Aorta (tissue), 5 donors: ENCODE measurements at places on chromosomes 4 and X. TPM values are rescaled to one million over a fixed set of nuclear protein-coding genes. Genes with fewer than 3 reads are reported as not detected.

GRCh38 chr4:20086067-20086798 lies 165.5 kb upstream of the SLIT2 start:
- no peaks in the 10 kb centered on the region for H3K4me1 ChIP-seq
- no peak for DNase-seq
- no peaks in the 10 kb centered on the region for H3K36me3 ChIP-seq
- H3K4me3 ChIP-seq = no peak overlapping the region

GRCh38 chr4:18321956-18322530 lies 300.5 kb upstream of the LCORL start:
- H3K27ac ChIP-seq = no peak overlapping the region
- no peaks in the 10 kb centered on the region for H3K4me1 ChIP-seq
- H3K36me3 ChIP-seq = no peaks in the 10 kb centered on the region
- no peaks in the 10 kb centered on the region for H3K27me3 ChIP-seq

DNA sequence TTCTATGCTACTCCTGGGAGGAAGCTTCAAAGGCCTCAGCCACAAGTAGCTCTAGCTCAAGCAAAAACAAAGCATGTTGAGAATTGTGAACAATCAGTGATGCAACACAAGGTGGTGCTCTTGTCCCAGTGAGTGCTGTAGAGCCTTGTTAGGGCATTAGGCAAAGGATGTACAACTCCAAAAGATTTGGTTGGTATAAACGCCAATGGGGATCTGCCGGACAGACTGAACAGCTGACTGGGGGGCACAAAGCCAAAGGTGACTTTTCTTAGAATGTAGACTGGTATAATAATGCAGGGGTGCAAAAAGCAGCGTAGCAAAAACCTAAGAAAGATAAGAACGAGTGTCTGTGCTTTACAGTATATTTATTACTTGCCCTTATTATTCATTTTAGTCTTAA lies 62.6 kb upstream of the ALB start:
- no peaks in the 10 kb centered on the region for H3K4me1 ChIP-seq
- no peaks in the 10 kb centered on the region for H3K27me3 ChIP-seq
- DNase-seq = no peak
- H3K4me3 ChIP-seq = no peak overlapping the region

- H3K4me3 ChIP-seq = no peak overlapping the region
- H3K27me3 ChIP-seq = no peaks in the 10 kb centered on the region
- H3K27ac ChIP-seq = no peak overlapping the region
- DNase-seq = no peak
Measured at GRCh38 chrX:107968623-107969022, 13.5 kb downstream of the TEX13B start.

DNA sequence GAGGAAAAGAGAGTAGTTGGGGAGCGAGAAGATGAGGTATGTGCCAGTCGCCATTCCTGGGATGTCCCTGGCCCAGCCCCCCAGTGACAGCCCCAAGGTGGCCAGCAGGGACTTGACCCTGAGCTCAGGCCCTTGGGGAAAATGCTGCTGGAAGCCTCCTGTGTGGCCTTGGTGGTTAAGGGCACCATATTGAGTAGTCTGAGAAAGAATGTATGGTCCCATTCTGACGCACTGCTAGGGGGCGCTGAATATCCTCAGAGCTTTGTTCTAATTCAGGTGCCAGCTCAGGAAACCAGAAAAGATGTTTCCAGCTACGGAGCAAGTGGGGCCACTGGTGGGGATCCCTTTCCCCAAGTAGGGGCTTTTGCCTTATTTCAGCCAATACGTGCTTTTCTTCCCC lies 14.0 kb upstream of the UBA6 start:
- no peaks in the 10 kb centered on the region for H3K27me3 ChIP-seq
- no peaks in the 10 kb centered on the region for H3K36me3 ChIP-seq
- no peaks in the 10 kb centered on the region for H3K4me1 ChIP-seq
- H3K27ac ChIP-seq = no peak overlapping the region
- DNase-seq = no peak

GRCh38 chrX:69137371-69138117 lies 27.7 kb downstream of the PJA1 start:
- no peaks in the 10 kb centered on the region for H3K36me3 ChIP-seq
- H3K27me3 ChIP-seq = no peaks in the 10 kb centered on the region
- no peak overlapping the region for H3K4me3 ChIP-seq
- H3K4me1 ChIP-seq = no peaks in the 10 kb centered on the region

- H3K4me1 ChIP-seq = no peaks in the 10 kb centered on the region
- no peaks in the 10 kb centered on the region for H3K36me3 ChIP-seq
- DNase-seq = no peak
- H3K4me3 ChIP-seq = no peak overlapping the region
Measured at GRCh38 chrX:46185923-46186810, 359.1 kb downstream of the ZNF674 start.

- no peak overlapping the region for H3K4me3 ChIP-seq
- no peak for DNase-seq
Measured at GRCh38 chr4:67394879-67395278, 150.4 kb downstream of the CENPC start.

TCP11X2 gene
- polyA plus RNA-seq = not detected

XAGE2 gene
- not detected for polyA plus RNA-seq

CLTRN gene
- polyA plus RNA-seq = not detected

HMX1 gene
- not detected for polyA plus RNA-seq

BEX5 gene
- polyA plus RNA-seq = 15.0 TPM

GRCh38 chrX:41108007-41108406 lies 22.8 kb downstream of the USP9X start:
- H3K4me1 ChIP-seq = no peaks in the 10 kb centered on the region
- H3K36me3 ChIP-seq = no peaks in the 10 kb centered on the region
- no peak overlapping the region for H3K4me3 ChIP-seq
- no peak for DNase-seq
- H3K27ac ChIP-seq = no peak overlapping the region
